NCI-H2029 treated with DMSO at 0.1 percent for 48 hours (cell line): ENCODE measurements at places on chromosomes 6 and 20.
A peak's percentile ranks its signal among the peaks of the same experiment; 100 is the strongest.

DNA sequence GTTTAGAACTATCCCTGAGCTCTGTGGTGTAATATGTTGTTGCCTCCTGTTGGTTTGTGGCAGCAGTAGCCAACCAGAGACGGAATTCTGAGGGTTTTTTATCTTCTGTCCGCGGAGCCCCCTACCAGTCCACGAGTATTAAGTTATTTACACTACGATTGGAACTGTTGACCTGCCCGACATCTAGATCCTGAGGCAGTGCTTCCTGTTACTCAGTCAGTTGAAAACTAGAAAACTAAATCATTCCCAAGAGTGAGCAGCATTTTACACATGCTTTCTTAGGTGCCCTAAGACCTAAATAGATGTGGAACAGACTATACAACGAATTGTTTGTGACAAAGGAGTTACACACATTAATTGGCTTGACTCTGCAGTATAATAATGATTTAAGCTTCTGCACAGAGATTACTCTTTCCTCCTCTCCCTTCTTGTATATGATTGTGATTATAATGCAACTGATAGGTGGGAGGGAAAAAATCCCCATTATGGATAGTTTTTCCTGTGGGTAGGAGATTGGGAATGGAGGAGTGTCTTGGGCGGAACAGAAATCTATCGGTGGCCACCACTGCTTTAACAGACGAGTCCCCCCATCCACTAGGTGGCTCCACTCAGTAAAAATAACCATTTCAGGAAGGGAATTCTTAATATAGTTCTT lies 1.7 kb downstream of the LOC128125822 start:
- DNase-seq = peak; percentile 59

DNA sequence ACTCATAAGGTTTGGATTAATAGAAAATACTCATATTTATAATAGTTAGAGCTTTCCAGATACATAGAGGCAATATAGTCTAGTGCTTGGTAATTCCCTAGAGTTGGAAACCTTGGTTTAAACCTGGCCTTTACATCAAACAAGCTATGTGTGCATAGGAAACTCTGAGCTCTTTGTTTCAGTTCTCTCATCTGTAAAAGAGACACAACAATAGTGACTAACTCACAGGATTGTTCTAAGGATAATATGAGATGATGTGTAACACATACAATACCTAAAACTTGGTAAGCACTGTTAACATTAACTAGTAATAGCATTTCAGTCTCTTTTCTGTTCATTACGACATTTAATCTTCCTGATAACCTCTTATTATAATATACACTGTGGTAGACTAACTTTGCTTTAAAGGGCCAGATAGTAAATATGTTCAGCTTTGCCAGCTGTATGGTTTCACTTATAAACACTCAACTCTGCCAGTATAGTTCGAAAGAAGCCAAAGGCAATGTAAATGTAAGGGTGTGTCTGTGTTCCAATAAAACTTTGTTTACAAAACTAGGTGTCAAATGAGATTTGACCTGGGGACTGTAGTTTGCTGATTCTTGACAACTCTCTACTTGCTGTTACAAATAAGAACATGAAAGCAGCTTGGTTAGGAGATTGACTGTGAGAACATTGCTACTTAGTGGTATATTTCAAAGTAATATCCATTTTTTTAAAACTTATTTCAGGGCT lies 370.6 kb upstream of the FLRT3 start:
- no peak for DNase-seq

DNA sequence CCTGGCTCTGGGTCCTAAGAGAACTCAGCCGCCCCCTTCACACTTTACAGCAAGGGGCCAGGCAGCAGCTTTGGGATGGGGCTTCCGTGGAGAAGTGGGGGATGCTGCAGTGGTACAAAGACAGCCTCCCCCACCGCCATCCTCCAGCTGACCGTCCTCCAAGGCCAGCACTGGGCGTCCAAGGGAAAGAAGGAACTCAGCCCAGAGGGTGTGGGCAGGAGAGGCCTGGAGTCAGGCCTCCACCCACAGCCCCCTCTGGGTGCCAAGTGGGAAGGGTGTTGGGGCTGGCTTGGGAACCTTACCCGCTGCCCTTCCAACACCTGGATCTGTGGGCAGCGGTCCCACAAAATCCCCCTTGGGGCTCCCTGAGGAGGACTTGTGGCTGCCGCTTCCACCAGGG lies 13.1 kb downstream of the STMN3 start:
- no peak for DNase-seq

DNA sequence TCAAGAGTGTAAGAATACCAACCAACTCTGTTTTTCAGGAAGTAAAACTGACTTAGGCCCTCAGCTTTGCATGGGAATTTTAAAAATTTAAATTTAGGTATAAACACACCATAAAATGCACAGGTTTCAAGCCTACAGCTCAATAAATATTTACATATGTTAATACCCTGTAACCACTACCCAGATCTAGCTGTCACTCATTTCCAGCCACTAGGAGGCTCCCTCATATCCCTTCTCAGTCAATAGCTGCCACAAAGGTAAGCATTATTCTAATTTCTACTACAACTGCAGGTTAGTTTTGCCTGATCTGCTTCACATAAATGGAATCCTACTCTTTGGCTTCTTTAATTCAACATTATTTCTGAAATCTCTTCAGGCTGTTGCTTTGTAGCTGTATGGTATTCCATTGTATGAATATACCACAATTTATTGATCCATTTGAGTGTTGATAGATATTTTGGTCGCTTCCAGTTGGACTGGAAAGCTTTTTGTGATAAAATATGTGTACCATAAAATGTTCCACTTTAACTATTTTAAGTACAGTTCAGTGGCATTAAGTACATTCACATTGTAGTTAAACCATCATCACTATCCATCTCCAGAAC lies 32.5 kb upstream of the MEI4 start:
- no peak for DNase-seq

DNA sequence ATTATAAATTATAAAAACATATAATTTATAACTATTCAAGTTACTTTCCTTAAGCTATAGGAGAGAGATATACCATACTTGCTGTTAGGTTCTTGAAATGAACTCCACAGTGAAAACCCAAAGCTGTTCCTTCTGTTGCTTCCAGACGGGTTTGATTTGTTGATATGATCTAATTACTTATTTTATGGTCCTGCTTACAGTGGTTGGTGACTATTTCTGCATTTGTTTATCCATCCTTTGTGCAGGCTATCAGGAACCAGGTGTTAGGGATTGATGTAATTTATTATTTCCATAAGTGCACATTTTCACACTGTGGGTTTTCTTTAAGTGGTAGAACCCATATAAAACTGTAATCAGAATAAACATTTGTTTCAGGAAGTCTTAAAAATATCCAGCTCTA lies 167.1 kb downstream of the KIF6 start:
- DNase-seq = peak; percentile 2

DNA sequence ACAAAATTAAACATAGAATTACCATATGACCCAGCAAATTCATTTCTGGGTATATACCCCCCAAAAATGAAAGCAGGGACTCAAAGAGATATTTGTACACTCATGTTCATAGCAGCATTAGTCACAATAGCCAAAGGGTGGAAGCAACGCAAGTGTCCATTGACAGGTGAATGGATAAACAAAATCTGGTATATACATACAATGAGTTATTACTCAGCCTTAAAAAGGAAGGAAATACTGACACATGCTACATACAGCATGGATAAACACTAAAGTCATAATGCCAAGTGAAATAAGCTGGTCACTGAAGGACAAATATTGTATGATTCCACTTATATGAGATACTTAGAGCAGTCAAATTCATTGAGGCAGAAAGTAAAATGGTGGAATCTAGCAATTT lies 5.3 kb upstream of the STX11 start:
- DNase-seq = no peak

DNA sequence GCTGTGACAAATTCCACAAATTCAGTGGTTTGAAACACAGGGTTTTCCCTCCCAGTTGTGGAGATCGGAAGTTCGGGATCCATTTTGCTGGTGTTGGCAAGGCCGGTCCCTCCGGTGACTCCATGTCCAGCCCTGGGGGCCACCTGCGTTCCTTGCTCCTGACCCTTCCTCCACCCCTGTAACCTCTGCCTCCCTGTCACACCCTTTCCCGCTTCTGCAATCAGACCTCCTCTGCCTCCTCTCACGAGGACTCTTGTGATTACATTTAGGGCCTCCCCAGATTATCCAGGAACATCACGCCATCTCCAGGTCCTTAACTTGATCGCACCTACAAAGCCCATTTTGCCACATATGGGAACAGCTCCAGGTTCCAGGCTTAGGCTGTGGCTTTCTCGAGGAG lies 12.5 kb downstream of the RPS6KA2 start:
- DNase-seq = no peak

DNA sequence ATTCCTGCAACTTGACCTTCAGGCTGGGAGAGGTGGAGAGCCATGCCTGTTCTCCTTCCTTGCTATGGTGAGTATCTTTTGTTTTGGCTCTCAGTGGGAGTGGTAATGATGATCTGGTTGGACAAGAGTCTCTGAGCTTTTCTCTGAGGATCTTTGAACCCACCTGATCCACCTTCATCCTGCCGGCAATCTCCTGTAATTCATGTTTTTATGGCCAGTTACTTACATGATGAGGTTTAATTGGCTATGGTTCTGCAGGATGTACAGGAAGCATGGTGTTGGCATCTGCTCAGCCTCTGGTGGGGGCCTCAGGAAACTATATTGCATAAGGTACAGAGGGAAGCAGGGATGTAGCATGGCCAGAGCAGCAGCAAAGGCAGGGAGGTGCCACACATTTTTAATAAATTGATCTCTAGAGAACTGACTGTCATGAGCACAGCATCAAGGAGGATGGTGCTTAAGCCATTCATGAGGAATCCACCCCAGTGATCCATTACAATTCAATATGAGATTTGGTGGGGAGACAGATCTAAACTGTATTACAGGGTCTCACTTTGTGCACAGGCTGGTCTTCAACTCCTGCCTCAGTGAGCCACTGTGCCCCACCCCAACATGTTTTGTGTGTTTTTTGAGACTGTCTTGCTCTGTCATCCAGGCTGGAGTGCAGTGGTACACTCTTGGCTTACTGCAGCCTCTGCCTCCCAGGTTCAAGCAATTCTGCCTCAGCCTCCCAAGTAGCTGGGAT lies 10.0 kb downstream of the HSPA1B start:
- no peak for DNase-seq

DNA sequence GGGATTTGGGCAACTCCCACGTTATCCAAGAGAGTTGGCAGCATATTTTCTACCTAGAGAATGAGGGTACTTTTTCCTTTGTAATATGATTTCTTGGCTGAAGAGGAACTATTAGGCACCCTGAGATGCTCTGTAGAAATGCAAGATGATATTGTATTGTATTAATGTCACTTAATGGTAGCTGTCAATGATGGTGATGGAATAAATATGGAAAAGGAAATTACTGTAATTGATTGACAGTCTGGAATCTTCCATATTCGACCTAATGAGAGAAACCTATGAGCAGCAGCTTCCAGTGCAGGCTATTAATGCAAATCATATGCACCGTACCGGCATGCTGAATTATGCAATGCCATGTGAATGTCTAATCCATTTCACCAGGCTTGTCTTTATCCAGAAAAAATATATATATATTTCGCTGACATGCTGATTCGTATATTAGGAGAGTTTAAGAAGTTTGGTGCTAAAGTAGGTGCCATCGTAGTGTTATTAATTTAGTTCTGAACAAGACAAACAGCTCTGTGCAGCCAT lies 494.2 kb upstream of the JARID2 start:
- no peak for DNase-seq

- no peak for DNase-seq
Observed at GRCh38 chr6:56689114-56689513, 46.4 kb upstream of the DST start.

DNA sequence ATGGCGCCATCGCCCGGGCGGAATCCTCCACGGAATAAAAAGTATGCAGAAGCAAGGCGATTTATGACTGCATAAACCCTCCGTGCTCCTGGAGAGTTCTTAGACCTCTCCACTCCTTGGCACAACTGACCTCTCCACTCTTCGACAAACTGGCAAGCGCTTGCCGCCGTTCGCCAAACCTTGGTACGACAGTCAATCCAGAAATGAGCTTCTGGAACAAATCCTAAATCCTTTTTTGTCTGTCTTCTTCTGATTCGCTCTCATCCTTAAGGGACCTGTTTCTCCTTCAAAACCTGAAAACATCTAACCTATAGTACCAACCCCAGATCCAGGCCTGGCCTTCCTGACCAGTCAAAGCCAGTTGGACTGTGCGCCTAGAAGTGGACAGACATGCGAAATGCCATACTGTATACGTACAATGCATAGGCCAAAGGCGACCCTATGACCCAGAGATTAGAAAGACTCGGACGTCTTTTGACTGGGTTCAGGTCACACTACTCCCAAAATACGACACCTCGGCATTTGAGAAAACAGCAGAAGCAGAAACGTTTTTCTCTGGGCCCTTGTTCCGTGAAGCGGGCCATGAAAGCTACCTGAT lies 59.4 kb downstream of the TRIM27 start:
- DNase-seq = no peak

- DNase-seq = no peak
Observed at GRCh38 chr6:130500693-130501092, 134.9 kb downstream of the TMEM200A start.

DNA sequence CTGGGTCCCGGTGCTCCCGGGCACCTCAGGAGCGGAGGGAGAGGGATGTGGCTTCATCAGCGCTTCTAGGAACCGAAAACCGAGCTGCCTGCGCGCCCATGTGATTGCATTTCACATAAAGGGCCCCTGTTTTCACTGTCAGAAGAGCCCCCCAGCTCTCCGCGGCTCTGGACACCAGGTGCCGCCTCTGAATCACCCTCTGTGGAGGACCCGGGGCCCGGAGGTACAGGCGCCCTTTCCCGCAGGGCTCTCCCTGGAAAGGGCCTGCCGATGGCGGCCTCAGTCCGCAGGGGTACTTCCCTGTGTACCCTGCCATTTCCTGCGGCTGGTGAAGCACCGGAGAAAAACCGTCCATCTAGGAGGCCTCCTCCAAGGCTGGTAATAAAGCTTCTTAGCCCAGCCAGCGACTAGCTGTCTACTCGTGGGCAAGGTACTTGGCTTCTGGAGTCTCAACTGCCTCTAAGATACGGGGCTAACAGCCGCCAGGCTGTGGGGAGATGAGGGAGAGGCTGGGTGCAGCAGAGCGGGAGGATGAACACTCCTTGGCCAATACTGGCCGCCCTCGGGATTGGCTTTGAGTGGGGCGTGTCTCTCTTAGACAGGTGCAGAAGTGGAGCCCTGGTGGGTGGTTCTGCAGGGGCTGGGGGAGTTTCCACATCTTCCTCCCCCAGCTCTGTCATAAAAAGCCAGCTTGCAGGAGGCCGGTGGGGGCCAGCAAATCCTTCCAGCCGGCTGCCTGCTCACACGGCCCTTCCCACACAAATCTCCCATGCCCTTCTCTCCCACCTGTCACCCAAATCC lies 1.6 kb downstream of the PPP1R16B start:
- DNase-seq = no peak

GRCh38 chr6:18605841-18606240 lies 218.7 kb downstream of the RNF144B start:
- DNase-seq = no peak
